ENCODE measurements at places on chromosomes 5 and 9. TPM values are rescaled to one million over a fixed set of nuclear protein-coding genes. Genes with fewer than 3 reads are reported as not detected.

DNA sequence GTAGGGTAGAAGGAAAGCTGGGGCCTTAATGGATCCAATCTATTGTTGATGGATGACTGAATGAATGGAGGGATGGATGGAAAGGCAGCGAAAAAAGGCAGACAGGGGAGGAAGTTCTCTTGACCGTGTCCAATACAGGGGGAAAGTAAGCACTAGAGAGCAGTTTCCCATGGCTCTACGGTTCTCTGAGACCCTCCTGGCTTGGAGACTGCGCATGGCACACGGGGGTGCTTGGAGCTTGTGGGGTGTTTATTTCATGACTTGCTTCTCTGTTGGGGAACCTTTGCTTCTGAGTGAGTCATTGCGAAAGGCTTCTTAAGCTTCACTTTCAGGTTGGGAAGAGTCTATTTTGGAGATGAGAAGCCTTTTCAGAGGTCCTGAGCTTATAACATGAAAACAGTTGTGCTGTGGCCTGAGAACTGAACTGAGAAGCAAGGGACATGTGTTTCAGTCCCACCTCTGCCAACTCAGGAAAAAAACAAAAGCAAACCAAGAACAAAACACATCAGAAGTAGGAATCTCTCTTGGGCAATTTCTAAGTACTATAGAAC is 12.8 kb upstream of the TEX48 start:
- no peak overlapping the region for H3K4me3 ChIP-seq
- H3K27ac ChIP-seq = no peak overlapping the region
- no peak for DNase-seq

- H3K27ac ChIP-seq = no peak overlapping the region
- H3K27me3 ChIP-seq = no peaks in the 10 kb centered on the region
- H3K4me3 ChIP-seq = no peak overlapping the region
- H3K4me1 ChIP-seq = no peaks in the 10 kb centered on the region
These were observed 179.3 kb downstream of the CTNND2 start for GRCh38 chr5:11724940-11725339.

DNA sequence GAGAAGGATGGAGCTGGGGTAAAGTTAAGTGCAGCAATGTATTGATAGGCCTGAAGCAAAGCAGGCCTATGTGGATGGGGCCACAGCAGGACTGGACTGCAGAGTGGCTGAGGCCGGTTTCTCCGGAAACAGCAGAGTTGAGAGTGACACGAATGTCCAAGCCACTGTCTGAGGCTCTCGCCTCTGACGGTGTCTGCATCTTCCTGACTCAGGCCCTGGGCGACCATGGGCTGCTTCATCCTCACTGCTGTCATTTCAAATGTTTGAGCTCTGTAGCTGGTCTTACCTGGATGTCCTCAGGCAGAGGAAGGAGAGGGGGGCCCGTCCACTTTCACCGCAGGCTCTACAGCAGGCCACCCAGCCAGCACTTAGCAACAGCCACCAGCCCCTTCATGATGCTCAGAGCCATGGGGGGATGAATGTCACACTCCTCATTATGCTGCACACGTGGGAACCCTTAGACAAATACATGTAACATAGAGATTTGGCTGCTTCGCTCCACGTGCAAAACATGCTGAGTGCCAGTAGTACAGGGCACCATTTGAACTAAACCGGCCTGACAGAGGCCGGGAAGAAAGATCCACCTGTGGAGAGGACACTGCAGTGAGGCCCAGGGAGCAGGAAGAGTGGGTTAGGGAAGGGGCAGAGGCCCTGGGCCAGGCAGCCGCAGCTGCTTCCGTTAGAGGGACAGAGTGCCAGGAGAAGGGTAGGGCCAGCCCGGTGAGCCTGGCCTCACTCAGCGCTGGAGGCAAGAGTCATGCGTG is 31.7 kb upstream of the NXNL2 start:
- DNase-seq = no peak
- H3K36me3 ChIP-seq = no peaks in the 10 kb centered on the region
- H3K27ac ChIP-seq = no peak overlapping the region
- no peaks in the 10 kb centered on the region for H3K4me1 ChIP-seq

DNA sequence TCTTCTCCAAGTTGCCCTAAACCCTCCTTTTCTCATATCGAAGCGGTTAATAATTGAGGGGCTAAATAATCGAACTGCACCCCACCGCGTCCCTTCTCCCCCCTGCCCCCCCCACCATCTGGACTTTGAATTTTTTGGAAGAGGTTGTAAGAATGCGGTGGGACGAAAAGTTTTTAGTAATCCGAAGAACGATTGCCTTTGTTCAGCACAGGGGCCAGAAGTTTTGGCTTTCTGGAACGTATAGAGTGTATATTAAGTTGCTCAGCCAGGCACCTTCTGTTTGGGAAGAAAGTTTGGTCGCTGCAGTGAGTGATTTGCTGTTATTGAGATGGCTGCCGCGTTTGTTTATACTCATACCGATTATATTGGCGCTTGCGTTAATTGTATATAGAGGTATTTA is 518 bp downstream of the ERBIN start:
- no peaks in the 10 kb centered on the region for H3K27me3 ChIP-seq
- peaks cover 48% of the 10 kb centered on the region for H3K4me1 ChIP-seq
- H3K4me3 ChIP-seq = peak overlapping the region; percentile 91
- no peaks in the 10 kb centered on the region for H3K36me3 ChIP-seq
- DNase-seq = no peak

The CLTA gene
- polyA plus RNA-seq = 236 TPM

GRCh38 chr5:13278148-13278547 is 666.3 kb downstream of the DNAH5 start:
- no peak overlapping the region for H3K4me3 ChIP-seq
- H3K27ac ChIP-seq = no peak overlapping the region
- no peaks in the 10 kb centered on the region for H3K36me3 ChIP-seq

DNA sequence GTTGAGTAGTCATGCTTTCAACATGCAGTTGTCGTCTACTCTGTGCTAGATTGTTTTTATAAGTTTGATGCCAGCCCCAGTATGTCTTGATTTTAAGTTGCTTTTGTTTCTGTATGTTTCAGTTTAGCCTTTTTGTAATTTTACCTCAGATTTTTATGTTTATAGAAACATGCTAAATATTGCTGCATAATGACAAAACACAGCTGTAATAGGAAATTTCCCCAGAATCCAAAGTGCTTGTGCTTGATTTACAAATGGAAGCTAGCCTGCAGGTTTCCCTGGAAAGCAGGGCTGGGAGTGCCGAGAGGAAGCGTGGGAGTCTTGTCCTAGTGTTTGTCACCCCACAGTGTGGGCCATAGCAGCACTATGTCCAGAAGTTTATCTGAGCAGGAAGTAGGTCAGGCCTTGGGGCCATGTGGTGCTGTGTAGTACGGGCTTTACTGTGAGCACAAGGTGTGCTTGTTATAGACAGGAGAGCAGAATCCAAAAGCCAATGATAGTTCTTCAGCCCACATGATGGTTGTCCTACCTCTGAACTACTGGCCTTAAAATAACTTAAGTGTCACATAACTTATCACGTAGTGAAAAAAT is 100.0 kb upstream of the NREP start:
- no peaks in the 10 kb centered on the region for H3K27me3 ChIP-seq
- H3K4me1 ChIP-seq = no peaks in the 10 kb centered on the region
- no peaks in the 10 kb centered on the region for H3K36me3 ChIP-seq
- no peak overlapping the region for H3K4me3 ChIP-seq
- H3K27ac ChIP-seq = no peak overlapping the region

The CDC20B gene
- 7.5 TPM for polyA plus RNA-seq

GRCh38 chr5:16134204-16134603 is 45.4 kb downstream of the MARCHF11 start:
- no peaks in the 10 kb centered on the region for H3K27me3 ChIP-seq
- no peaks in the 10 kb centered on the region for H3K36me3 ChIP-seq
- H3K4me3 ChIP-seq = no peak overlapping the region
- H3K4me1 ChIP-seq = no peaks in the 10 kb centered on the region
- no peak overlapping the region for H3K27ac ChIP-seq

DNA sequence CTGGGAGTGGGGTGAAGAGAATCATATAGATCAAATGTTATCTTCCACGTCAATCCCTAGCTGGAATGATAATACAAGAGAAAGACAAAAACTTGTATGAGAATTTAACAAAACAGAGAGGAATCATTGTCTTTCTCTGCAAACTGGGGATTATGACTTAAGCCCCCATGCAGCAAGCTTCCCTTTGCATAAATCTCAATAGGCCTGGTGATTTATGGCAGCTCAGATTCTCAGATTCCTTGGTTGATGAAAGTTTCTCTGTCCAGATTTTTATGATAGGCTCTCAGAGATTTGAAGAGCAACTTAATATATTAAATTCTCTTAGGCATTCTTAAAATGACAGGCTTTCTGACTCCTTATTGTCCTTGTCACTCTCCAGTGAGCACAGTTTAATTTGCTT is 56.0 kb downstream of the RASGRF2 start:
- H3K36me3 ChIP-seq = no peaks in the 10 kb centered on the region
- DNase-seq = no peak
- H3K27ac ChIP-seq = no peak overlapping the region

- H3K27ac ChIP-seq = no peak overlapping the region
- H3K4me1 ChIP-seq = no peaks in the 10 kb centered on the region
- H3K36me3 ChIP-seq = no peaks in the 10 kb centered on the region
- no peaks in the 10 kb centered on the region for H3K27me3 ChIP-seq
- DNase-seq = no peak
These were observed 271.0 kb downstream of the DNAH5 start for GRCh38 chr5:13673511-13673910.

DNA sequence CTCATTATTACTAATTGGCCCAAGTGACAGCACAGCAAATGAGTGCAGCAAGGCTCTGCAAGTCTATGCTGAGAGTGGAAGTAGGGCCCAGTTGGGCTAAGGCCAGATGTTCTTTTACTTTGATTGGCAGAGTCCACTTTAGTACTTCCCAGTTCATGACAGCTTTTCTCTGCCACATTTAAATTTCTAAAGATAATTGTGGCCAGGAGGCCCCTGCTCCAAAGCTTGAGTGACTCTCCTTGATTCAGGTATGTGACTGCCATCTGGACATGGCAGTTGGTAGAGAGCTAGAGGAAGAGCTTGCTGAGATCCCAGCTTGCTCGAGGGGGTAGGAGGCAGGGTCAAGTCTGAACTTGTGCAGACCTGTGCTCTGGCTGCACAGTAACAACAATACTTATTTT is 154.1 kb downstream of the CARTPT start:
- peaks cover 2% of the 10 kb centered on the region for H3K27me3 ChIP-seq
- no peaks in the 10 kb centered on the region for H3K4me1 ChIP-seq
- H3K4me3 ChIP-seq = no peak overlapping the region
- no peak for DNase-seq
- no peak overlapping the region for H3K27ac ChIP-seq
- no peaks in the 10 kb centered on the region for H3K36me3 ChIP-seq

The USP20 gene
- polyA plus RNA-seq = 17.9 TPM

The DAB2IP gene
- polyA plus RNA-seq = 45.2 TPM

DNA sequence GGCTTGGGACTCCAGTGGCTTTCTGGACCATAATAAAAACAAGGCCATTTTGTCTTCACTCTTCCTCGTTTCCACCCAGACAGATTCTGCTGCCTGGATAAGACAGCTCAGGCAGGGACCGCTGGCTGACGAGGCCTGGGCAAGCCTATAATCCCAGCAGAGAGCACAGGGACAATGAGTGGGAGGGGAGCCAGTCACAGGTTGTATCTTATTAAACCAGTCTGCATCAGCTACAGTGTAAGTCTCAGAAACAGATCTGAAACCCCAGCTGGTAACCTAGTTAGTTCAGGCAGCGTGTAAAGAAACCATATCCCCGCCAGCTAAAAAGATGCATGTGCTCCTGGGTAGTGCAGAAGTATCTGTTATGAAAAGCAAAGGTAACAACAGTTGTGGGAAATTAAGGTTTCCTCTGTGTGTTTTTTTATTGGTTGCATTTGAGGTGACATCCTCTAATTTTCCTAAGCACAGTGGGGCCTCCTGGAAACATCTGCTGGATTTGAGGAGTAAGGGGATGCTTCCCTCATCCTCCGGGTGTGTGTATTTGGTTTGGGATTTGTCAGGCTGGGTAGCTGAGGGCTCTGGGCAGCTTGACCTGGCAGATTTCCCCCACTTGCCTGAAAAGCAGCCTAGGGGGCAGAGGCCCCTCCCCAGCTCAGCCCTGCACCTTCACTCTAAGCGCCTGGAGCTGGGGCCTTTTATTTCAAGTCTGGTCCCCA is 15.2 kb upstream of the TAL2 start:
- no peaks in the 10 kb centered on the region for H3K4me1 ChIP-seq
- H3K36me3 ChIP-seq = no peaks in the 10 kb centered on the region
- no peak overlapping the region for H3K27ac ChIP-seq
- DNase-seq = no peak

GRCh38 chr9:99134893-99135341 is 30.0 kb downstream of the TGFBR1 start:
- H3K27ac ChIP-seq = no peak overlapping the region
- H3K36me3 ChIP-seq = peaks cover 27% of the 10 kb centered on the region
- no peak for DNase-seq
- no peaks in the 10 kb centered on the region for H3K27me3 ChIP-seq

DNA sequence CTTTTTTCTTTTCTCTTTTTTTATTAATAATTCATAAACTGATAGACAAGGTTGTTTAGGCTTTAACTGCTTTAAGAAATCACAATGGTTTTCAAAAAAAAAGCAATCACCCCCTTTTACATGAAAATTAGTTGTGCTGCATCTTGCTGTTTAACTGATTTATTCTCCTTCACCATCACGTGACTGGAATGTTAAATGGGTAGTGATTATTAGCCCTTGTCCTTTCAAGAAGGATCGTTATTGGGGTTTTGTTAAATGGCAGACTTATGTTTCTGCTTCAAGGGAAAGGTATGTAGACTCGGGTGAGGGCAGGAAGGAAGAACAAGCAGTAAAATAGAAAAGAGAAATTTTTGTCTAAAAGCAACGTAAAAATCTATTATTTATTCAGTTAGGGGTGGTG is 175.6 kb upstream of the TLE4 start:
- H3K4me1 ChIP-seq = no peaks in the 10 kb centered on the region
- no peaks in the 10 kb centered on the region for H3K27me3 ChIP-seq
- H3K4me3 ChIP-seq = no peak overlapping the region

- H3K4me3 ChIP-seq = no peak overlapping the region
- H3K4me1 ChIP-seq = no peaks in the 10 kb centered on the region
- no peaks in the 10 kb centered on the region for H3K36me3 ChIP-seq
- H3K27ac ChIP-seq = no peak overlapping the region
These were observed 281.4 kb downstream of the DMRT2 start for GRCh38 chr9:1331546-1332038.

The COL15A1 gene
- 2.5 TPM for polyA plus RNA-seq

DNA sequence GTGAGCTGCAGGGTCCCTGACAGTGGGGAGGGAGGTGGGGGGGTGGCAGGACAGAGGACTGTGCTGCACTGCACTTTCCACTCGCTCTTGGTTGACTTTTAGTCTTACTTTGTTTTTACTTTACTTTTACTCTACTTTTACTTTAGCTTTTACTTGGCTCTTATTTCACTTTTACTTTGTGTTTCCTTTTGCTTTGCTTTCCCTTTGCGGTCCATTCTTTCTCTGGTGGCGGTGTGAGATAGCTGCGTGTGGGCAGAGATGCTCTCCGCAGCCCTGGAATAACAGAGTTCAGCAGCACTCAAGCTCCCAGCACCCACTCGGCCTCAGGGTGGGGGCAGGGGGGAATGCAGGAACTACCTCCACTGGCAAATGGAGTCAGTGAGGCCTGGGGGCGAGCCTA is 4.7 kb downstream of the AK8 start:
- no peak overlapping the region for H3K27ac ChIP-seq
- H3K27me3 ChIP-seq = no peaks in the 10 kb centered on the region
- H3K4me1 ChIP-seq = peaks cover 7% of the 10 kb centered on the region
- no peak overlapping the region for H3K4me3 ChIP-seq

- DNase-seq = no peak
- H3K27ac ChIP-seq = no peak overlapping the region
- peaks cover 49% of the 10 kb centered on the region for H3K36me3 ChIP-seq
- no peak overlapping the region for H3K4me3 ChIP-seq
These were observed 18.0 kb upstream of the CTSL start for GRCh38 chr9:87707805-87708506.
